ENCODE measurements at places on chromosomes 16 and 17.

DNA sequence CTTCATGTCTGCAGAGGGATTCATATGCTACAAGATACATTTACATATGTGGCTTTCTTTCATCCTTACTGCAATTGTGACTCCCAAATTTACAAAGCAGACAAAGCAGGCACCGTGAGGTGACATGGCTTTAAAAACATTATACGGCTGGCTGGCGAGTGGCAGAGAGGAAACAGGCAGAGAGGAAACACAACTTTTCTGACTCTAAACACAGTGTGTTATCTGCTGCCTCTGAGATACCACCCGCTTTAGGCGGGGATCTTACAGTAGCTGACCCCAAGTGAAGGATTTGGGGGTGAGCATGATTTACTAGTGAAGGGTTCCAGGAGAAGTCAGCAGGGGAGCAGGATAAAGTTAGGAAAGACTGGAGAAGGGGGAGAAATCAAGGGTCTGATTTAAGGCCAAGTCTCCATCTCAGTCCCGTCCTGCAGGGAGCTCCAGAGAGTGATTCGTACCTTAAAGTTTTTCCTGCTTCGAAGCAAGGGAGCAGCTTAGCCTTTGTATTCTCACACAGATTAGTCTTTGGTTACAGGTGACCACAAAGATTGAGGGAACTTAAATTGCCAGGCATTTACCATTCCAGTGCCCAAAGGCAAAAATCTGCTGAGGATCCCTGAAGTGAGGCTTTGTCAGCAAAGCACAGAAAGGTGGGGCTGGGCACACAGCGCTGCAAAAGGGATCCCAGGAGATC lies 355.0 kb downstream of the GRIN2A start:
- no peak for DNase-seq

GRCh38 chr16:63373744-63374143 lies 1337.5 kb upstream of the CDH8 start:
- DNase-seq, result no peak

GRCh38 chr16:87066133-87067002 lies 250.8 kb downstream of the C16orf95 start:
- DNase-seq, result no peak

DNA sequence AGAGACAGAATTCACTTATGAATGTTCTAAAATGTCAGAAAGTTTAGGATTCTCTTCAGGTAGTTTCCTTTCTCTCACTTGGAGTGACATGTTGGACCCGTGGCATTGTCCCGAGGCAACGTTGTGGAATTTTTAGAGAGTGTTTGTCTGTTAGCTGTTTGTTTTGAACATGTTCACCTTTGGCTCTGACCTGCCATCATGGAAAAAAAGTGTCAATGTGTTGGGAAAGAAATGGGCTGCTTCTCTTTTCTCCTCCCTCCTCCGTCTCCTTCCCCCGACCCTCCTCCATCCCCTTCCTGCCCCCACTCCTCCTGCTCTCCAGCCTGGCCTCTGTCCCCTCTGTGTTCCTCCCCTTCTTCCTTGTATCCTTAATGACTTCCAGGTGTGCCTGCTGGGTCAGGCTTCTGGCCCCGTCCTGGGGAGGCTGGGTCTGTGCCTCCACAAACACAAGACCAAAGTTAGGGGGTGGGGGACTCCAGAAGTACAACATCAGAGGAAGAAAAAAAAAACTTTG lies 463.1 kb downstream of the MAF start:
- DNase-seq, result no peak

DNA sequence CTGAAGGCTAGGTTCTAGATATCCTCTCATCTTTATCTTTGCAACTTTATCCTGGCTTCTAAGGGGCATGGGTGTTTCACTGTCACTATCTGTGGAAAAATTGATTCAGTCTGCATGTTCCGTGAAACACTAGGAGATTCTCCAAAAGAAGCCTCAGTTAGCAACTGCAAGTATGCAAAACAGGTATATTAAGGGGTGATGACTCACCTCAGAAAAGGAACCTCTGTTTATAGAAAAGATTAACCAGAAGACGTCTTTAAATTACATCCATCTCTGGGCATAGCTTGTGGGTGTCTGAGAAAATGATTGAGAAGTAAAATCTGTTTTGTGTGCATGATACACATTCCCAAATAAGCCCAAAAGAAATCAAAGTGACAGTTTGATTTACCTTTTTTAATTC lies 353.8 kb upstream of the HSBP1 start:
- no peak for DNase-seq

DNA sequence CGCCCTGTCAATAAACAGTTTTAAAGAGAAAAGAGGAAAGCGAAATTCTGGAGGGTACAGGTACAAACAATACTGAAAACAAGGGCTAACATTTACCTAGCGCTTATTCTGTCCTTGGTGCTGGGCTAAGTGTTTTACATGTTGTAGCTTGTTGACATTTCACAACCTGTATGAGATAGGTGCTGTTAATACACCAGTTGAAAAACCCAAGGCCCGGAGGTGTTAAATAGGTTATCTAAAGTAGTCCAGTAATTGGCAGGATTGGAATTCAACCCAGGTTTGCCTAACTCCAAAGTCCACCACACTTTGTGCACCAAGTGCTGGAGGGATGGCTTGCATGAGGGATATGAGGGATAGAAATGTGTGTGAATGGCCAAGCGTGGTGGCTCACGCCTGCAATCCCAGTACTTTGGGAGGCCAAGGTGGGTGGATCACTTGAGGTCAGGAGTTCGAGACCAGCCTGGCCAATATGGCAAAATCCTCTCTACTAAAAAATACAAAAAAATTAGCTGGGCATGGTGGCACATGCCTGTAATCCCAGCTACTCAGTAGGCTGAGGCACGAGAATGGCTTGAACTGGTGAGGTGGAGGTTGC lies 2.9 kb downstream of the ATP6V0D1 start:
- DNase-seq, result no peak

DNA sequence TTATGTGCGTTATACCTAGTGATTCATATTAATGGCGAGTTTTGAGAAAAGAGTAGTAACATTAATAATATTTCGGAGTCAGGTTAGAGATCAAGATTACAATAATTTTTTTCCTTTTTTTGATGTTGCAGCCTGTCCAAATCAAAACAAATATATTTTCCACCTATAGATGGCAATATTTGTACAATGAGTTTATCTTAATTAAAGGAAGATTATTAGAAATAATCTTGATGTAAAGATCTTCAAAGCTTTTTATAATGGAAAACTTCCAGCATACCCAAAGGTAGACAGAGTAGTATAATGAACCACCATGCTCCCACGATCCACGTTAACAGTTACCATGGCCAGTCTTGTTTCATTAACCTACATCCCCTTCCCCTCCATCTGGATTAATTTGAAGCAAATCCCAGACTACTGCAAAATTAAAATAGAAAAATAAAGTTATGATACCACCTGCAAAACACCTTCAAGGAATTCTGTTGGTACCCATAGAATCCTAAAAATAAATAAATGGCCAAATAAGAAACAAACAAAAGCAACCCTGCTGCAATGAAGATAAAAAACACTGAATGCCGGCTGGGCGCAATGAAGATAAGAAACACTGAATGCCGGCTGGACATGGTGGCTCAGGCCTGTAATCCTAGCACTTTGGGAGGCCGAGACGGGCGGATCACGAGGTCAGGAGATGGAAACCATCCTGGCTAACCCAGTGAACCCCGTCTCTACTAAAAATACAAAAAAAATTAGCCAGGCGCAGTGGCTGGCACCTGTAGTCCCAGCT lies 46.5 kb upstream of the GINS3 start:
- DNase-seq, result peak; percentile 6

GRCh38 chr17:21024024-21024423 lies 18.8 kb downstream of the USP22 start:
- DNase-seq, result no peak

DNA sequence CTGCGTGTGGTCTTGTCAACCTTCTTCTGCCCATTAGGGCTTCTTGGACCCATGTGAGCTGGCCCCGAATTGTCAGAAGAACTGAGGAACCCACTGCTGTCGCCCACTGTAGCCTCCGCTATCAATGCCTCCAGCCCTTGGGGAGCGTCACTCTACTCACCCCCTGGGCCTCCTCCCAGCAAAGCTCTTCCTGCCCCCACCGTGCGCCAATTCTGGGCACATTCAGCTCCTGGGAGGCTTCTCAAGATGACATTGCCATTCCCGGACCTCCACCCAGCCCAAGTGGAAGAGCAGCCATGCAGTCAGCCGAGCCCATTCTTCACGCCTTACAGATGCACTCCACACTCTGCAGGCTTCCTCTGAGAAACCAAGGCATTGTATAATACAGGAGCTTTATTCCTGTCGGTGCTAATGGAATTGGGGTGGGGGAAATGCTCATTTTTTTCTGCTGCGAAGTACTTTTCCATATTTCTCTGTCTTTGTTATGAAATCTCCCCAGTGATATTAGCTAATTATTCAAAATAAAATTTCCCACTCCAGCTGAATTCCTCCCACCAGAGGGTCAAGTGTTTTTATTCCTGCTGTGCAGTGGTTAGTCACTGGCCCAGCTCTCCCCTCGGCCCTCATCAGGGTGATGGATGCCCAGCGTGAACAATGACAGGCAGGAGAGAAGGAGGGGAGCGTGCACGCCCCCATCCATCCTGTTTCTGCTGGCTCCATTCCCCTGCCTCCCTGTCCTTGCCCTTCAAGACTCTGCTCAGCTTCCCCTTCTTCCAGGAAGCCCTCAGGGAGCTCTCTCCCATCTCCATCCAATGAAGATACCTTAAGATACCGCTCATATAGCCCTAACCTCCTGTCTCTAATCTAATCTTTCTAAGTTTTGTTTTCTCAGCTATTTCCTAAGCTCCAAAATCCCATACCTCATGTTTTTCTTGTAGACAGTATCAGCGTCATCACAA lies 87.7 kb downstream of the C16orf95 start:
- DNase-seq, result no peak

DNA sequence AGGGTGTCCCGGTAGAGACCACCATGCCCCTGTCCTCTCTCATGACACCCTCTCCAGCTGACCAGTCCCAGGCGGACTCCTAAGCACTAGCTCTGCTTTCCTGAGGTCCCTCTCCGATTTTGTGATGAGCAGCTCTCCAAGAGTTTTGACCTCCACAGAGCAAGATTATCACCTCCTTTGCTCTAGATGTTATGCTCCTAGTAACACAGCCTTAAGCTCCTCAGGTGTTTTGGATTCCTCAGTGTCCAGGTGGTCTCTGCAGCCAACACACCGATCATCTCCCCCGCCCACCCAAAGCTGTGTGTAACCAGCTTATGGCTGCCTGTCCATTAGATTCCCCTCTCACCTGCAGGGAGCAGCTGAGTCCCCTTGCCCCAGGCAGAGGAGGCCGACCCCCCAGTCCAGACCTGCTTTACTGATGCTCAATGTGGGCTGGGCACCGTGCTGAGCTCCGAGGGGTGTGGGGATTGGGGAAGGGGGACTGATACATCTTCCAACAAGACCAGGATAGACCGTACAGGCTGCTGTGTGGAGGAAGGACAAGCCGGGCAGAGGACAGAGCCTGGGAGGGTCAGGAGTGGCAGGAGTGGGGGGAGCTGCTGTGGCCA lies 2.3 kb downstream of the TRPV3 start:
- DNase-seq, result no peak

GRCh38 chr17:27878776-27879562 lies 14.2 kb downstream of the LYRM9 start:
- no peak for DNase-seq

DNA sequence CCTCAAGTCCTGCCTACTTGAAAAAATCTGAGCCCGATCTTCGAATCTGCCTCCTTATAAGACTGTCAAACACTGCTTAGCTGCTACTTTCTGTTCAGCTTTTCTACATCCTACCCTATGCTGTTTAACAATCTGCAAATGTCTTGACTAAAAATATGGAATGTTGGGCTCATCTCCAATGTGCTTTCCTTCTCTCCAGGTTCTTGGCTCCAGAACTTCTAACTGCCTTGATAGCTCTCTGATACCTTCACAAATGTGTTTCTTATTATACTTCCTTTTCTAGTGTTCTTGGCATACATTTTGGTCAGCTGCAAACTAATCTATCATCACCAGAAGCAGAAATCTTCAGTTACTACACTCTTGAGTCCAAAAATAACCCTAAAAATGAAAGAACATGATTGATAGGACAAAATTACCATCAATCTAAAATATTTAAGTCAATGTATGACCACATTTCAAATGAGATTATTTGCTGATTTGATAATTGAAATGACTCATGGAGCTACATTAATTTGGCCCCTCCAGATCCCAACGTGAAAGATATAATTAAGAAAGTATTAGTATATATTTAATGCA lies 372.3 kb upstream of the MON1B start:
- DNase-seq, result no peak

- DNase-seq, result no peak
Measured at GRCh38 chr16:8888951-8889892, 7.1 kb downstream of the LITAFD start.

DNA sequence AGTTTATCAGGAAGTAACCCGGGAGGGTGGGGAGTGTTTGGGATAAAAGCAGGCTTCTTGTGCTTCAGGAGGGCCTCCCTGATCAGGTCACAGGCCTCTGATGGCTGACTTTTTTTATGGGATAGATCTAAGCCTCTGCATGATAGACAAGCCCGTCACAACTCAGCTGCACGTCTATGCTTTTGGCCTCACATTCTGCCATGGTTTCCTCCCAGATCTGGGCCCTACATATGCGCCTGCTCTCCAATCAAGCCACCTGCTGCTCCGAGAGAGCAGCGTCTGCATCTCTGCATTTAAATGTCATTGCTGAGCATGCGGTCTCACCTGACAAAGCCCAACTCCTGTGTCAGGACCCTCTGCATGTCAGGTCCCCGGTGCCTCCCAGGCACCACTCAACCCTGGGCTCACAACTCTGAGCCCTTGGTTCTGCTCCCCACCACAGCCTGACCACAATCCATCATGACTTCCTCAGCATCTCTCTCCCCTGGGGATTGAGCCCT lies 45.3 kb upstream of the SREBF1 start:
- DNase-seq, result no peak

DNA sequence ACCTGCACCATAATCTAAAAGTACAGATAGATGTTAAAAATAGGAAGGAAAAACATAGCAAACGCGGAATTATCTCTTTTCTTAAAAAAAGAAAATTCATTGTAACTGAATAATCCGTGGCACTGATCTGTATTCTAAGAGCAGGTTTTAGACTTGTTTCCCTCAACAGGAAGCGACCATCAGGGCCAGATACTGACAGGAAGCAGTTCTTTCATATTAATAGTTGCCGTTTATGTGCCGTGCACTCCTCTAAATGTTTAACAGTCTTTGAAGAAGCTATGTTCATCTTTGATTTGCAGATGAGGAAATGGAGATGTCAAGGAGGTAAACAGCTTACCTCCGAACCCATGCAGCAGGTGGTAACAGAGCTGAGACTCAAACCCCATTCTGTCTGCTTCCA lies 23.6 kb downstream of the DYNLRB2 start:
- no peak for DNase-seq

DNA sequence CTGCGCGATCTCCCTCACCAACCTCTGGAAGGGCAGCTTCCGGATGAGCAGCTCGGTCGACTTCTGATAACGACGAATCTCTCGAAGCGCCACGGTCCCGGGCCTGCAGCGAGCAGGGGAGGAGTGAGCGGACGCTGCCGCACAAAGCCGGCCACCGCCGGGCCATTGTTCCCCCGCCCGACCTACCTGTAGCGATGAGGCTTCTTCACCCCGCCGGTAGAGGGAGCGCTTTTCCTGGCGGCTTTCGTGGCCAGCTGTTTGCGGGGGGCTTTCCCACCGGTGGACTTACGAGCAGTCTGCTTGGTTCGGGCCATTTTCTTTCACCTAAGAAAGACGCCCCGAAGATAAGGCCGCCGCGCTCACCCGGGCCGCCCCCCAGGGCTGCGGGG lies 5.8 kb upstream of the UNK start:
- no peak for DNase-seq

- DNase-seq, result no peak
Measured at GRCh38 chr17:27085517-27085916, 208.4 kb upstream of the WSB1 start.
